ENCODE measurements at places on chromosomes 3 and 15.

- DNase-seq: no peak
These were observed 464.7 kb downstream of the PDCD6IP start for GRCh38 chr3:34263101-34263621.

DNA sequence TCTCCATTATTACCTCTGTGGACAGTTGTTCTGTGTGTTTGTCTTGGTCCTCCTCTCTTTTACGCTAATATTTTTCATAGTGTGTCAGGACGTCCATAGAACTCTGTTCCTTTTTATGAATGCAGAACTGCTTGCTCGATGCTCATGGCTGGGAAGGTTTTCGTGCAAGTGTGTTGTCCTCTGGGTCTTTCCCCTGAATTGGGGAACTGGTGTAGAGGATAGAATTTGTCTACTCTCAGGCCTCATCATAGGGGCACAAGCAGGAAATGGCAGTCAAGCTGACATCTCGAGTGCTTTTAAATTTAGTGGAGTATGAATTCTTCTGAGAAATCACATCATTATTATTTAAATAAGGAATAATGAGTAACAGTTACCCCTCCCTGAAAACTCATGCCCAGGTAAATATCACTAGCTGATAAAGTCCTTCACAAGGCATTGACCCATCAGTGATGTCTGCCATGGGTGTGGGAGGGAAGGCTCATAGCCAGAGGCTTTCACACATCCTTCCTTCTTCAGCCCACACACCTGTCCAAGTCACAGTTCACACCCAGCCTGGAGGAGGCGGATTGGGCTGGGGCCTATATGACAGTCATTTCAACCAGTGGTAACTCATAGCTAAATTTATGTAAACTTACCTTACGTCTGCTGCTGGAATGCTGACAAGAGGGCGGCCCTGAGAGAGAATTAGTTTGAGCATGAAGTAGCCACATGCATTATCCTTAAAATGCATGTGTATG is 226.1 kb downstream of the PLCL2 start:
- DNase-seq: no peak

DNA sequence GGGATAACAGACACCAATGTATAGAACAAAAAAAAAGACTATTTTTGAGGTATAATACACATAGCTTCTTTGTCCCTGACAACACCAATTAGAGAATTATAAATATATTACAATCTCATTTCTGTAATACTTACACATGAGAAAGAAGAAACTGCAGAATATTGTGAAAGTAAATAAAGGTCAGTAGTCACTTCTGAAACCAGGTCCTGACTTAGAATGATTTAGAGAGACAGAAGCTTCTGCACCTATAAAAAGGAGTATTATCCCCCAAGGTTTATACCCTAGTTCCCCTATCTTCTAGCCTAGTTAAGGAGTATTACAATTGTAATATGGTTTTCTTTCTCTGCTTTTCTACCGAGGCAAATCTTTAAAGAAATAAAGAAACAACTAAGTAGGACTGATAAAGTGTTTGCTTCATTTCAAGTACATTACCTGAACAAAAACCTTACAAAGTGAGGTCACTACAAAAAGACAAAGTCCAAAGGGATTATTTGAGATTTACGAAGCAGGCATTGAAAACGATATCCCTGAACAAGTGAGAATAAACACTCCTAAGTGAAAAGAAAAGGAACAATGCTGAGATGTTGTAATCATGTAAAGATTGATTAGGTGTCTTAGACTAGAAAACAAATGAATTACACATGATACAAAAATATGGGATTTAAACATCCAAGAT is 103.0 kb downstream of the GBE1 start:
- no peak for DNase-seq

DNA sequence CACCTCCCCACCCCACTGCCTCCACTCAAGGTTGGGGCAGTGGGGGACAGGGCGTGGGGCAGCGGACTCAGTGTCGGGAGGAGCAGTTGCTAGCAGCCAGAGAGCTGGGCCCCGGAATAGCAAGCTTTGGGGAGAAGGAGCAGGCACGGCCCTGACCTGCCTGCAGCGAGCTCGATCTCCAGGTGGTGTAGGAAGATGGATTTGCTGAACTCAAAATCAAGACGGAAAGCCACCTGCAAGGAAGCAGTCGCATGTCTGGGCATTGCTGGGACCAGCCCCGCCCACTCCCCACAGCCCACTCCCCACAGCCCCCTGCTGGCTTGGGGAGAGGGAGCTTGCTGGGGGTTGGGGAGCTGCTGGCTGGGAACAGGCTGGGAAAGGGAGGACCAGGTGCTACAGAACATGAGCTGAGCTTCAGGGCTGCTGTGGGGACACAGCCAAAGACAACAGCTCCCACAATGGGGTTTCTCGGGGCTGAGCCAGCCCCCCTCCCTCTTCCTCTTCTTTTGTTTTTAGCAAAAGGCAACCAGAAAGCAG is 38.0 kb downstream of the FEM1B start:
- no peak for DNase-seq

GRCh38 chr3:37163262-37164015 is 10.9 kb downstream of the LRRFIP2 start:
- peak; percentile 85 for DNase-seq

DNA sequence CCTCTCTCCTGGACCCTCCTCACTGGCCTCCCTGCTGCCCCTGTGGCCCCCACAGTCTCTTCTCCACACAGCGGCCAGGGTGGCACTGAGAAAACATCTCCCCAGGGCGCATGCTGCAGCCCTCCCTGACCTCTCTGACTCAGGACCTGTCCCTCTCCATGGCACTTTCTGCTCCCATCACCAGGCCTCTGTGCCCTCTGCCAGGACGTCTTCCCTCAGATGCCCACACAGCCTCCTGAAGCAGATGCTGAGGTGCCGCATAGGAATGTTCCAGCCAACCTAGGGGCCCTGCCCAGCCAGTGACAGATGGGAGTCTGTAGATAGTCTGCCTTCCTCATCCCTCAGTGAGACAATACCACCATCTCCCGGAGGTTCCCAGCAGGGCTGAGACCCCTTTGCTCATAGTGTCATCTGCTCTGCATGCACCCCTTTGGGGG is 8.7 kb downstream of the MYL3 start:
- no peak for DNase-seq

GRCh38 chr3:23395115-23395514 is 192.0 kb downstream of the UBE2E2 start:
- DNase-seq: no peak

GRCh38 chr15:74787251-74788041 is 5.6 kb downstream of the CSK start:
- peak; percentile 53 for DNase-seq

DNA sequence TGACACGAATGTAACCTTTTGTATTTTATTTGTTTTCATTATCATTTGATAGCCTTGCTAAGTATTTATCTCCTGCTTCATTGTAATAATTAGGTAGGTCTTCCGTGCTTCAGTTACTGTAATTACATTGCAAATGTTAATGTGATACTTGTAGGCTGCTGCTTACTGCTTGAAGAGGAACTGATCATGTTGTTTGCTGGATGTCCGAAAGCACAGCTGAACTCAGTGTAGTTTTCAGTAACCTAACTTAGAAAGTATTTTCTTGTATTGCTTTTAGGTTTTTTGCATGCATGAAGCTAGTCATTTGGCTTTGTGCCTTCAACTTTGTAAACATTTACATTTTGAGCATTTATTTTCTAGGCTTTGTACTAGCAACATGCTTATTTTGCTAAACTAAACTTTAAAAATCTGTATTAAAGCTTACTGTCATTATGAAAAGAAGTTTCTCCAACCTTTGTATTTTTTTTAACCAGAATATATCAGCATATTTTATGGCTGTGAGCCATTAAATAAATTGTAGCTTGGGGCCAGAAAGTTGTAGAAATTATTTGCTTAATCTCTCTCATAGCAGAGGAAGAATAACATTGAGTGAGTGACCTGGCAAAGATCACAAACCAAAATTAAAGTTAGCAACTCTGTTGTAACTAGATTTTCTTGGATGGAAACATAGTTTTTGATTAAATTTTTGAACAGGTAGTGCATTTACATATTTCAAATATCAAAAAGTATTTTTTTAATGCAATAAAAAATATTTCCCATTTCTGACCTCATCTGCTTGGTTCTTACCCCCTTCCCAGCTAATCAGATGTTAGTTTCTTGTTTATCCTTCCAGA is 30.7 kb downstream of the SACM1L start:
- no peak for DNase-seq

GRCh38 chr3:52330194-52330805 is 14.2 kb downstream of the DNAH1 start:
- no peak for DNase-seq

DNA sequence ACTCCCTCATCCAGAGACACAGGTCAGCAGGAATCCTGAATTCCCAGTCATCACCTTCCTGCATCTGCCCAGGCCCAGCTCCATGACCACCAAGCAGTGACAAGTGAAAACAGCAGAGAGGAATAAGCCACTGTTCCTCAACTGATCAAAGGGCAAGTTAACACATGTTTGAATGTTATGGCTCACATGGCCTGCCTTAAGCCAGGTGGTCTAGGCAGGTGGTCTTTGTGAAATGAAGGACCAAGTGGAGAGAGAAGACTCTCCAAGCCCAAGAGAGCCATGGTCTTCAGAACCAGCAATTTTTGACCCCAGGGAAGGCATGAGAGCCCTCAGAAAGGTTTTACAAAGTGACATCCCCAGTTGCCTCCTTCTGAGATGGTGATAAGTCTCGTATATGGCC is 161.8 kb downstream of the EPHB1 start:
- no peak for DNase-seq

DNA sequence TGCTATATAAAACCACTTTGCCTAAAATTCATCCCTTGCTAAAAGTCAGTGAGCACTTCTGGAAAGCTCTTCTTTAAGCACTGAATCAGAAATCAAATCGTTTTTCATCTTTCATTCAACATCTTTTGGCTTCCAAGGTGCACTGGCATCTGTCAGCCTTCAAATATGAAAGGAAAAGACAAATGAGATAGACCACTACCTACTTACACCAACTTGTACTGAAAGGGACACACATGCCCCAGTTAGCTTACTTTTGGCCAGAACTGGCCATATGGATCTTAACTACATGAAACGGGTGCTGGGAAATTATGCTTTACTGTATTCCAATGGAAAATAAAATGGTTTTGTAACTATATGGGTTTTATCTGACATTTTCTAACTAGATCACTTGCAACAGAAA is 332.0 kb upstream of the ARPP21 start:
- no peak for DNase-seq

- no peak for DNase-seq
These were observed 13.5 kb downstream of the HTR3E start for GRCh38 chr3:184110316-184110725.

- no peak for DNase-seq
These were observed 168.6 kb downstream of the LSAMP start for GRCh38 chr3:116276675-116277074.

- no peak for DNase-seq
These were observed 4.0 kb downstream of the SOX2 start for GRCh38 chr3:181715571-181716340.

- no peak for DNase-seq
These were observed 122.6 kb downstream of the KCNMB2 start for GRCh38 chr3:178658694-178659325.

GRCh38 chr15:83068054-83068453 is 1.0 kb upstream of the BTBD1 start:
- DNase-seq: no peak

DNA sequence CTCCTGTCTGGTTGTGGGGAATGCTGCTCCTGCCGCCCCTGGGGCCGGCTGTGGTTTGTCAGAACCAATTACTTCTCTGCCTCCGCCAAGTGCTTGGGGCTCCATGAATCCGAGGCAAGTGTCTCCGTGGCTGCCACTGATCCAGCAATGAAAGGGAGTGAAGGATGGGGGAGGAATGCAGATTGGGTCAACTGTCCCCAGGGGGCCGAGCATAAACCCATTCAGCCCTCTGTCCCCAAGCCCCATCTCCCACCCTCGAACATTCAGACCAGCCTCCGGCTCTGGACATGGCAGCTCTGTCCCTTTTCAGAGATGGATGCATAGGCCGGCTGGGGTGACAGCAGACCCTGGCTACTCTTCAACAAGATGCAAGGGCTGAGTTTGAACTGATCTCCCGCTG is 35.5 kb downstream of the CACNA2D2 start:
- DNase-seq: no peak

GRCh38 chr15:29432191-29433049 is 162.8 kb upstream of the NSMCE3 start:
- DNase-seq: no peak

DNA sequence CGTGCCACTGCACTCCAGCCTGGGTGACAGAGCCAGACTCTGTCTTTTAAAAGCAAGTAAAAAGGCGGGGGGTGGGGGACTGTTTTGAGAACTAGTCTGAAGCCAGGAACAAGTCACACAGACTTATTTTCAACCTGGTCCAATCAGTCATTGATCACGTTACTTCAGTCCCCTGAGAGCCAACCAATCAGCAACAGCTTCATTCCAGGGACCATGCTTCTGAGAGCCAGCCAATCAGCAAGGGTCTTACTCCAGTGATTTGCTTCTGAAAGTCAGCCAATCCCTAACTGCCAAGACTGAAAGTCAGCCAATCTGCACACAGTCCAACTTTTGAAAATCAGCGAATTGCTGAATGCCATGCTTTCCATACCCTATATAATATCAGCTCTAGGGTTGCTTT is 48.6 kb upstream of the C15orf39 start:
- peak; percentile 13 for DNase-seq

DNA sequence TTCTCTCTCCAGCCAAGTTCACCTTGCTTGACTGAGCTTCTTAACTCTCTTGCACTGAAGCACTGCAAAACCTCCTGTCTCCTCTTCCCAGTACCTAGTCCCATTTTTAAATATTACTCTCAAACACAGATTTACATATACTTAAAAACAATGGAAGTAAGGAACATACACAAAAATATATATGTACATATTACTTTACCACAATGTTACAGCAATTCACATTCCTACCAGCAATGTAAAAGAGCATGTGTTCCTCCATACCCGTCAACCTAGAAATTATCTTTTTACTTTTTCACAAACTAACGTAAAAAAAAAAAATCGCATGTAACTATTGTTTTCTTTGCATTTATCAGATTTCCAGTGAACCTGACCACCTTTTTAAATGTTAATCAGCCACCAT is 60.4 kb downstream of the RYK start:
- no peak for DNase-seq

DNA sequence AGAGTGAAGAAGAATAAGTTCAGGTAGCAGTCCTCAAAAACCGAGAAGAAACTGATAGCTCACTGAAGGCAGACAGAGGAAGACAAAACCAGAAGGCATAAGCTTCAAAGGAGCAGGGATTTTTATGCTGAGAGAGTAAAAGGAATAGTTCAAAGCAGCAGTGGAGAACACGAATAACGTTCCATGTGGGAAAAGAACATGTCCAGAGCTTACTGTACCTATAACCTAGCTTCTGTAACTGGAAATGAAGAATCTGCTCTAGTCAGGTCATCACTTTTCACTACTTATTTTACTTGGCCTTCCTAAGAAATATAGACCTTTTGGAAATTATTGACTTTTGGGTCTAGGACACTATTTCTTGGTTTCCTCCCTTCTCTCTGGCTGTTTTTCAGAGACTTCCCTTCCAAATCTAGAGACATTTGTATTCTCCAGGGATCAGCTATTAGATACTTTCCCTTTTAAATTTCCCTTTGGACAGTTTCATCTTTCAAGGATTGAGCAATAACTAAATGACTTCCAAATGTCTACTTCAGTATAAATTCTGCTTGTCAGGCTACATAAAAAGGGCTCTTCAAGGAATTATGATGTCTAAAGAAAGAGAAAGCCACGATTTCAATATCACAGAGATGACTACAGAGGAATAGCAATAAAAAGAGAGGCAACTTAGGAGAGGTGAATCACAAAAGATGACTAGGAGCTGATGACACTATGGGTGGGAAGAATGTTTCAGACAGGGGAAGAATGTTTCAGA is 46.7 kb downstream of the UBE3A start:
- peak; percentile 76 for DNase-seq

Data from AG08395 (cell line).